Psoas muscle (tissue), 8 donors: ENCODE measurements at places on chromosomes 7 and 10. TPM values are rescaled to one million over a fixed set of nuclear protein-coding genes. Genes with fewer than 3 reads are reported as not detected.

DNA sequence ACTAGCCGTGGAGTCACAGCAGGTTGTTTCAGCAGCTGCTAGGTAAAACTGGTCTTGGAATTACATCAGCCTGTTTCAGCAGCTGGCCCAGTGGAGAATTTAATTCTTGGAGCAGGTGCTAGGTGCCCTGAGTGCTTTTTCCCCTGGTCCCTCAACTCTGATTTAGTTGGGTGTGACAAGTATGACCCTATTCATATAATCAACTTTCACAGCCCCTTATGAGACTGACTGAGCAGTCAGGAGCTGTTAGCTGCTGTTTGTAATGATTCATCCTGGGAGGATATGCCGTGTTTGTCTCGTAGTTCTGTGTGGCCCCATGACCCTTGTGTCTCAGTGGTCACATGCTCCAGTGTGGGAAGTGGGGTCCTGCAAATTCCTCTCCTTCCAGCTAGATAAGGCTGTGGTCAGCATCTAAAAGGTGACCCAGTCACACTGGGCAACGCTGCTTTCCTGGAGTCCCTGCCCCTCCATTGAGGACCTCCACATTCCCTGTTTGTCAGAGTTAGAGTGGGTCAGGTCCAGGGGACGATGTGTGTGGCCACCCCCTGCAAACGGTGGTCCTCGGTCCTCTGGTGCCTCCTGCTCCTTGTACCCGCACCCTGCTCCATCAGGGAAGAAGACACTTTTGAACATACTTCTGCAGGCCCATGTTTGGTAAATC lies 28.3 kb downstream of the TBATA start:
- H3K4me3 ChIP-seq, result no peak overlapping the region
- no peaks in the 10 kb centered on the region for H3K27me3 ChIP-seq
- H3K36me3 ChIP-seq, result no peaks in the 10 kb centered on the region
- H3K27ac ChIP-seq, result no peak overlapping the region
- no peaks in the 10 kb centered on the region for H3K4me1 ChIP-seq

- H3K4me3 ChIP-seq, result no peak overlapping the region
- DNase-seq, result no peak
- no peak overlapping the region for H3K27ac ChIP-seq
- H3K27me3 ChIP-seq, result no peaks in the 10 kb centered on the region
- H3K36me3 ChIP-seq, result no peaks in the 10 kb centered on the region
Measured at GRCh38 chr7:44541876-44542610, 913 bp upstream of the NPC1L1 start.

DNA sequence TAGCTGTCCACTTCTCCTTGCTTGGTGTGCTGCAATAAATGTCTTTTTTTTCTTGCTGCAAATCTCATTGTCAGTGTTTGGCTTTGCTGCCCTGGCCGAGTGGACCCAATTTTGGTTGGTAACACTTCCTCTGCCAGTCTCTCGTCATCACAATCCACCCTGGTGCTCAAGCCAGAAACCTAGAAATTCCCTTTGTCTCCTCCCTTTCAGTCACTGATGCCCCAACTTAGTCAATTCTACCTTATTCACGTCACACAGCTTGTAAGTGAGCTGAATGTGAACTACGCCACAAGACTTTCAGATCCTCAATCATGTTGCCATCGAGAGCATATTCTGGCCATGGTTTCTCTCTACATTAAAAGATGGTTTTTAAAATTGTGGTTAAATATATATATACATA lies 13.0 kb upstream of the FRA10AC1 start:
- H3K4me3 ChIP-seq, result no peak overlapping the region
- H3K27me3 ChIP-seq, result no peaks in the 10 kb centered on the region
- no peak overlapping the region for H3K27ac ChIP-seq

DNA sequence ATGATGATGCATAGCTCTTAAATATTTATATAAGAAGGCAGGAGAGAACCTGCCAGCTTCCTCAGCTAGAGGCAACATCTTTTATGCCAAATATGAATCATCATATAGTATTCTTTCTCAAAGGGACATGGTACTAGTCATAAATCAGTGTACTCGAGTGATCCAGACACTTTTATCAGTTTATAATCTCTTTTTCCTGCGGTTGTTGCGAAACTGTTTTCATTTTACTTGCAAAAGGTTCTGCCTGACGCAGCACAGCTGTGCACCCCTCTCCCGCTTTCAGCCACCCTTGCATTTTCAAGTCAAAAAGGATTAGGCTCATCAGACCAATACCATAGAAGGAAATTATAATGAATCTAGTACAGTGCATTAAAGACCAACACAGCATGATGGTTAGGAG lies 332.3 kb upstream of the PRKCQ start:
- no peaks in the 10 kb centered on the region for H3K36me3 ChIP-seq
- no peak overlapping the region for H3K27ac ChIP-seq
- H3K4me3 ChIP-seq, result no peak overlapping the region
- DNase-seq, result no peak
- H3K4me1 ChIP-seq, result no peaks in the 10 kb centered on the region

- H3K36me3 ChIP-seq, result no peaks in the 10 kb centered on the region
- no peak overlapping the region for H3K4me3 ChIP-seq
- DNase-seq, result no peak
- H3K27me3 ChIP-seq, result no peaks in the 10 kb centered on the region
- no peak overlapping the region for H3K27ac ChIP-seq
Measured at GRCh38 chr10:25954851-25955250, 20.8 kb downstream of the MYO3A start.

DNA sequence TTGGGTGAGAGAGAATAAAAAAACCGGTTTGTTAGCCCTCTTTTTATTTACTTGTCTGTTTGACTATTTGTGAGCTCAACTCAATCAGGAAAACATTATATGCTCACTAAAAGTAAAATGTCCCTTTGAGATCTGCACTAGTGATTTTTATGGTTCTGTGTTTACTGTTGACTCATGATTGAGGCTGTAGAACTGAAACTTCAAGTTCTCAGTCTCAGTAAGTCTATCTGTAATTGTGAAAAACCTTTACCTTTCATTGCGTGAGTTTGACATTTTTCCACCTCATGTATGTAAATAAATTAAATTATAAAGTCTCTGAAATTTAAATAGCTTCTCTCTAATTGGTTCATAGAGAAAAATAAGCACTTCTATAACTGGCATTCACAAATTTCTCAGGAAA lies 17.0 kb upstream of the CASD1 start:
- H3K27ac ChIP-seq, result no peak overlapping the region
- no peaks in the 10 kb centered on the region for H3K4me1 ChIP-seq
- H3K36me3 ChIP-seq, result no peaks in the 10 kb centered on the region
- no peak overlapping the region for H3K4me3 ChIP-seq
- DNase-seq, result no peak

- H3K27me3 ChIP-seq, result no peaks in the 10 kb centered on the region
- H3K4me1 ChIP-seq, result peaks cover 3% of the 10 kb centered on the region
- no peaks in the 10 kb centered on the region for H3K36me3 ChIP-seq
- H3K4me3 ChIP-seq, result no peak overlapping the region
- DNase-seq, result peak; percentile 22
Measured at GRCh38 chr7:157436763-157437480, 100.1 kb downstream of the DNAJB6 start.

DNA sequence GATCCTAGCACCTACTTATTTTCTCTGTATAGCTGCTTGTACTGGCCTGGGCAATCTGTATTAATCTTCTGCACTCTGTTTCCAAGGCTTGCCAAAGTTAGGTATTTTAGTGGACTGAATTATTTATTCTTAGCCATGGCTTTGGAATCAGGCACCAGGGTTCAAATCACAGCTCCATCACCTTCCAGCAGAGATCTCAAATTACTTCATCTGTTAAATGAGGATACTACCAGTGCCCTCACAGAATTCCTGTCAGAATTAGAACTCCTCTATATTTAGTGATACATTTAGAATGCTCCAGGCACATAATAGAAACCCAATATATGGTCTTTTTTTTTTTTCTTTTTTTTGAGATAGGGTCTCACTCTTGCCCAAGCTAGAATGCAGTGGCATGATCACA lies 17.6 kb downstream of the ARMH3 start:
- peaks cover 38% of the 10 kb centered on the region for H3K4me1 ChIP-seq
- H3K27me3 ChIP-seq, result no peaks in the 10 kb centered on the region
- peak overlapping the region; percentile 13 for H3K27ac ChIP-seq
- peaks cover 3% of the 10 kb centered on the region for H3K36me3 ChIP-seq

GRCh38 chr10:15897287-15897686 lies 37.0 kb upstream of the MINDY3 start:
- H3K4me1 ChIP-seq, result no peaks in the 10 kb centered on the region
- H3K36me3 ChIP-seq, result no peaks in the 10 kb centered on the region
- H3K27me3 ChIP-seq, result peaks cover 15% of the 10 kb centered on the region
- DNase-seq, result no peak
- no peak overlapping the region for H3K27ac ChIP-seq
- H3K4me3 ChIP-seq, result no peak overlapping the region

- H3K4me3 ChIP-seq, result no peak overlapping the region
- H3K27ac ChIP-seq, result no peak overlapping the region
Measured at GRCh38 chr7:4237296-4238235, 444.5 kb upstream of the FOXK1 start.

GRCh38 chr10:102817175-102817574 lies 20.0 kb downstream of the CYP17A1 start:
- peaks cover 32% of the 10 kb centered on the region for H3K4me1 ChIP-seq
- DNase-seq, result no peak
- H3K27me3 ChIP-seq, result no peaks in the 10 kb centered on the region
- H3K36me3 ChIP-seq, result no peaks in the 10 kb centered on the region
- H3K27ac ChIP-seq, result peak overlapping the region; percentile 89

GRCh38 chr10:686155-686931 lies 3.1 kb downstream of the DIP2C start:
- no peaks in the 10 kb centered on the region for H3K27me3 ChIP-seq
- H3K27ac ChIP-seq, result no peak overlapping the region
- no peaks in the 10 kb centered on the region for H3K36me3 ChIP-seq
- H3K4me1 ChIP-seq, result peaks cover 28% of the 10 kb centered on the region

DNA sequence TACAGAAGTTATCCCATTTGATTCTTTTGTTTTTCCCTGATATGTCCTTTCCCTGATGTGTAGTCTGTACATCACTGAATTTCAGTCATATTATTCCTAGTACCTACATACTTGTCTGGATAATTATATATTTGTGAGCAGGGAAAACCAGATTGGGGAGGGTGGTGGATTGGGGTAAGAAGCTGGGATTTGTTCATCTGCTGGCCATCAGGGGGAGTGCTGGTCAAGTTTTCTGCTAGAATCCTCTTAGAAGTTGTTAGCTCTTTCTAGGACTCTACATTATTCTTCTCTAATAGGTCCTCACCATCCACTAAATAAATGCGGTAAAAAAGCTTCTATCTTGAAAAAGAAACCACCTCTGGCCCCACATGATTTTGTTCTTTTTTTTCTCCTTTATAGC lies 232.7 kb upstream of the TAC1 start:
- no peaks in the 10 kb centered on the region for H3K27me3 ChIP-seq
- no peaks in the 10 kb centered on the region for H3K4me1 ChIP-seq
- H3K27ac ChIP-seq, result no peak overlapping the region
- H3K36me3 ChIP-seq, result no peaks in the 10 kb centered on the region
- no peak overlapping the region for H3K4me3 ChIP-seq

- no peaks in the 10 kb centered on the region for H3K27me3 ChIP-seq
- H3K27ac ChIP-seq, result no peak overlapping the region
- DNase-seq, result no peak
- no peaks in the 10 kb centered on the region for H3K4me1 ChIP-seq
Measured at GRCh38 chr7:145978769-145979168, 137.8 kb upstream of the CNTNAP2 start.

DNA sequence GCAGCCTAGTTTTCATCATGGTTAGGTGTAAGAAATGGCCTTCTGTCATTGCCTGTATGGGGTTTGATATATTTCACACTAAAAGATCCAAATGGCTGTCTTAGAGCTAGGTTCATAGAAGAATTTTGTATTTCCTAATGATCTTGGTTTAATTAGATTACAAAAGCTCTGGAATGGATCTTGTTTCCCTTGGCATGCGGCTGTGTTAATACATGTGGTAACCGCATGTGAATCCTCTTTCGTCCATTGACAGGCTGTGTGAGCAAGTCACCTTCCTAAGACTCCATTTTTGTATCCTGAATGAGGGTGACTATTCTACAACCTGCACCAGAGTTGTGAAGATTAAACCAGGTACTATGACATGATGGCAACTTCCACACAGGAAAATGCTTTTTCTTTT lies 12.4 kb upstream of the FZD1 start:
- H3K4me1 ChIP-seq, result no peaks in the 10 kb centered on the region
- H3K27me3 ChIP-seq, result no peaks in the 10 kb centered on the region
- H3K36me3 ChIP-seq, result no peaks in the 10 kb centered on the region
- H3K4me3 ChIP-seq, result no peak overlapping the region
- DNase-seq, result no peak

DNA sequence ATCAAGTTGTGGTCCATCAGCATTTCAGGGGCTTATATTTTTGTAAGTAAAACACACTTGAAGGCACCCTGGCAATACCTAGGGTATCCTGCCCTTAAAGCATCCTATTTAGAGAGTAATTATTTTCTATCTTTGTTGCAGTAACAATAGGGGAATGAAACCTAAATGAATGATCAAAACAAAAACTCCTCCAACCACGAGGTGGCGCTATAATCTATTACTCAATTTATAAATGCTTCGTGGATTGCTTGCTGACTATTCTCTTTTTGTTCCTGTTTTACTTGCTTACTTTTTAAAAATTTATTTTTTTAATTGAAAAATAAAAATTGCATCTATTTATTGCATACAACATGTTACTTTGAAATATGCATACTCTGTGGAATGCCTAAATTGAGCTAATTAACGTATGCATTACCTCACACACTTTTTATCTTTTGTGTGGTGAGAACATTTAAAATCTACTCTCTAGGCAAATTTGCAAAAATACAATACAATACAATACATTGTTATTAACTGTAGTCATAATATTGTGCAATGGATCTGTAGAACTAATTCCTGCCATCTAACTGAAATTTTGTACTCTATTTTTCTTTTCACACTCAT lies 147.7 kb upstream of the BMPER start:
- no peak overlapping the region for H3K4me3 ChIP-seq
- H3K27me3 ChIP-seq, result no peaks in the 10 kb centered on the region
- H3K4me1 ChIP-seq, result peaks cover 15% of the 10 kb centered on the region
- no peak for DNase-seq
- no peaks in the 10 kb centered on the region for H3K36me3 ChIP-seq

DNA sequence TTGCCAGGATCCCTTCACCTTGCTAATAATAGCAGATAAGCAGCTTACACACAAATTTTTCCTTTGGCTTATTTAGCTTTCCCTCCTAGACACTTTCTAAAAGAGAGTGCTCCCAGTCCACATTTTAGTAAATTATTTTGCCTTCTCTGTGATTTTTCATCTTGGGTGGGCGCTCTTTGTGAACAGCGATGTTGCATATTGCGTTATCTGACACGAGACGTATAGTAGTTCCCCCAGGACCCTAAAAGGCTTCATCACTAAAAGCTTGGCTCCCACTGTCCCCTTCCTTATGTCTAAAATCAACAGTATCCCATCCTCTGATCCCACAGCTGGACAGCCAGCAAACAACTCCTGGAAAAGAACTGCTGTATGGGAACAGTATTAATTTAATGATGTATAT lies 232.9 kb downstream of the DYNC1I1 start:
- no peak for DNase-seq
- H3K36me3 ChIP-seq, result no peaks in the 10 kb centered on the region
- no peaks in the 10 kb centered on the region for H3K4me1 ChIP-seq
- H3K27me3 ChIP-seq, result no peaks in the 10 kb centered on the region

HOXA2 gene
- 0.17 TPM for total RNA-seq

FAM237B gene
- total RNA-seq, result not detected

SUN1 gene
- total RNA-seq, result 132 TPM

TMEM225B gene
- not detected for total RNA-seq

SFMBT2 gene
- total RNA-seq, result 6.5 TPM

HOXA13 gene
- total RNA-seq, result not detected

AKR1C1 gene
- 568 TPM for total RNA-seq
